HCEC 1CT (cell line): ENCODE measurements at places on chromosomes 6 and 20.

DNA sequence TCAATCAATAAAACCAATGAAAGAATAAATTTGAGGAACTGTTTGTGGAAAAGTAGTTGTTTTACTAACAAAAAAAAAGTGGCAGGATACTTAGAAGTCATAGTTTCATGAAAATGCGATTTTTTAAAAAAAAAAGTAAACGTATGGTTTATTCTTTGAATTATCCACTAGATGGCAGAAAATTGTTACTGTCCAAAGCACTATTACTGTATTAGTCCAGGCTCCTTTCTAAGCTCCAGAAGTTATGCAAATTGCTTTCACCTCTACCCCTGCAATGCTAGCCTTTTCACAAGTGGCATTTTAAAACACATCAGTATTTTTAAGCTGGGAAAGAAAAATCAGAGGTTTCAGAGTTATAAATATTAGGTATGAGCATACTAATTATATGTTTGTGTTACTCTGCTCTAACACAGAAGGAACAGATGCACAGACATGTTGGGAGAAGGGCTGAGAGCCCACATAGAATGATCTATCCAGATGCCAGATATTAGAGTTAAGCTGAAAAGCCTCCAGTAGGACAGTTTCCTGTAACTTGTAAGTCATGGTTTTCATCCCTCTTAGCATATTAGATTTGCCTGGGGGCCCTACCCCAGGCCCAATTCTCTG is 63.9 kb downstream of the FHL5 start:
- DNase-seq, result peak; percentile 56

- DNase-seq, result no peak
Measured at GRCh38 chr6:43837507-43837906, 67.5 kb downstream of the VEGFA start.

DNA sequence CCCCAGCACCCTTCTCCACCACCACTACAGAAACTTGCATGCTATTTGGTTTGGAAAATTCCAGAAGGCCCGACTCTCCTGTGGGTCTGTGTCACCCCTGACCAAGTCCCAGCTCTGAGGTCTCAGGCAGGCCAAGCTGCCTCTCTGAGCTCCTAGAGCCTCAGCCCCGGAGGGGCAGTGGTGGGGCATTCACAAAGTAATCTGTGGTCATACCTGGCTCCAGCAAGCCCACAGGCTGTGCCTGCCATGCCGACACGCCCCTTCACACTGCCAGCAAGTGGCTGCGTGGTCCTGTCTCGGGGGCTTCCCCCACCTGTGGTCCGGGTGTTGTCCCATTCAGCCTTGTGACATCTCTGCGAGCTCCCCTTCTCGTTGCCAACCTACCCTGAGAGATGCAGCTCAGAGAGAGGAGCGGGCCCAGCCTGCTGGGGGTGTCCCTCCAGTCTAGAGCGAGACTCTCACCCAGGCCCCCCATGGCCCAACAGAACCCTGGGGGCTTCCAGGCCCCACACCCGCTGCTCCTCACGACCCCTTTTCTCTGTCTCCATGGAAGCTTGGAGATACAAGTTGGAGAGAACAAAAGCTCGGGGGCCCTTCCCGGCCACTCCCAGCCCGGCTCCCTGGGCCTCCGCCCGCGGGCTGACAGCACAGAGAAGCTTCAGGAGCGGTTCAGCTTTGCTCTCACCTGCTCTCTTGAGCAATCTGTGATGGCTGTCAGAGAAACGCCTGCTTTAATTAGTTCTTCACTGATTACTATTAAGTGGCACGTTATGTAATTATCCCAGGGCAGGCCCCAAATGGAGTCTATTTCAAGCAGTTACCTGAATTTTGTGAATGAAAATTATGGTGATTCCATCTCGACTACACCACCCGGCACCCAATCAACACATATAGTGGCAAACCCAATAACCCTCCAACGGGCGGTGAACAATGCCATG is 147.7 kb upstream of the PHACTR3 start:
- DNase-seq, result no peak

- DNase-seq, result no peak
Measured at GRCh38 chr6:88449770-88450169, 283.6 kb upstream of the CNR1 start.

DNA sequence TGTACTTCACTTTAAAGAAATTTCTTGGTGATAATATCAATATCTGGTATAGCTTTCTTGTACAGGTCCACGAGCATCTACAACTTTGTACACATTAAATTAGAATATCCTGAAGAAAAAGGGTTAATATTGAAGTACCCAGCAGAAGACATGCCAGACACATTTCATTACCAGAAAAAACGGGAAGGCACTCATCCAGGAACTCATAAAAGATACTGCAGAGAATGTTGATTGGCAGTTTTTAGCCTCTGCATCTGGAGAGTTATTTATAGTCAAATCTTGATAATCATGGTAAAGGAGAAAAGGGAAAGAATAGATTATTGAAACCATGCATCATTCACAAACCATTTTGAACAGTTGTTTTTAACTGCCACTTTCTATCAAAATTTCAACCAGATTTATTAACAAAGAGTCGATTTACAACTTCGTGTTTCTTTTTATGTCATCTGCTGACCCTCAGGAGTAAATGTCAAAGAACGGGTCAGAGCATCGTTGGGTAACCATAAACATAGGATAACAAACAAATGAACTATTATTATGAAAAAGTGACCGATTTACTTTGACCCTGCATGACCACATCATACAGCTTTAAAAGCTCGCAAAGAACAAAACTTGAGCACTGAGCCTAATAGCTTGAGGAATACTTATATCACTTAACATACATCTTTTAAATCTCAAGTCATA is 229.2 kb upstream of the SGK1 start:
- no peak for DNase-seq

DNA sequence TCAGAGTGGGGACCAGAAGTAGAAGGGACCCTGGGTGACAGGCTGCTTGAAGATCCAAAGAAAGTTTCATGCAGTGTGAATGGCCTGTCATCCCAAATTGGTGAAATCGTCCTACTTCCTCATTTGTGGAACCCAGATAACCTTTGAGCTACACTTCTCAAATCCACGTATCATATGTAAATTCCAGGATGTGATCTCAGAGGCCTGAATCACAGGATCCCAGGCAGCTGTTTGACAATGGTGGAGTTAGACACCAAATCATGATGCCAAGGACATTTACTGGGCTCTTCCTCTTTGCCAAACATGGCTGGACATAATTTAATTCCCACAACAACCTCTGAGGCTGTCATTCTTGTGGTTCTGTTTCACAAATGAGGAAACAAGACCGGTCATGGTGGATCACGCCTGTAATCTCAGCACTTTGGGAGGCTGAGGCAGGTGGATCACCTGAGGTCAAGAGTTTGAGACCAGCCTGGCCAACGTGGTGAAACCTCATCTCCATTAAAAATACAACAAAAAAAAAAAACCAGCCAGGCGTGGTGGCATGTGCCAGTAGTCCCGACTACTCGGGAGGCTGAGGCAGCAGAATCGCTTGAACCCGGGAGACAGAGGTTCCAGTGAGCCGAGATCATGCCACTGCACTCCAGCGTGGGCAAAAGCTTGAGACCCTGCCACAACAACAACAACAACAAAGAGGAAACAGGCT is 39.9 kb upstream of the TTPAL start:
- no peak for DNase-seq

DNA sequence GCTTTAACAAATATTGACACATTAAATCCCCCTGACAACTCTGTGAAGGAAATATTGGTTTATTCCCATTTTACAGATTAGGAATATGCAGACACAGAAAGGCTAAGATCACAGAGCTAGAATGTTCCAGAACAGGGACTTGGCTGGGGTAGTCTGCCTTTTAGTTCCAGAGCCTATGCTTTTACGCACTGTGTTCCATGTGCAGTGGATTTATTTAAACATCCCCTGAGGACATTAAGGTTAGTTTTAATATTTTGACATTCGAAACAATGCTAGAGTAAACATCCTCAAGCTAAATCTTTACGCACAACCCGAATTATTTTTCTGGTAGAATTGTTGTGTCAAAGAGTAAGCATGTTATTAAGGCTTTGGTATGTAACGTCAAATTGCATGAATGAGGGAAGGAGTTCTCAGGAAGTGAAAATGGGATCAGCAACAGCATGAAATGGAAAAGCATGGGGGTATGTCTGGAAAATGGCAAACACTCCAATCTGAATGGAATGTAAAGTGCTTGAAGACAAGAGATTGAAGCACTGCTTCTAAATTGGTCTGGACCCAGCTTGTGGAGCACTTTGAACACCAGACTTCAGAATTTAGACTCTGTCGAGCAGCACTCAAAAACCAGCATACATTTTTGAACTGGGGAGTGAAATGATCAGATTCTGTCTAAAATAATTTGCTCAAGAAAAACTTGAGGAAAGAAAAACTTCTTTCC is 429.9 kb downstream of the CD83 start:
- no peak for DNase-seq

GRCh38 chr6:158826819-158827501 is 7.8 kb upstream of the EZR start:
- DNase-seq, result no peak

GRCh38 chr6:157454762-157455714 is 74.0 kb downstream of the ZDHHC14 start:
- no peak for DNase-seq

- no peak for DNase-seq
Measured at GRCh38 chr20:37421988-37422387, 76.0 kb downstream of the SRC start.

DNA sequence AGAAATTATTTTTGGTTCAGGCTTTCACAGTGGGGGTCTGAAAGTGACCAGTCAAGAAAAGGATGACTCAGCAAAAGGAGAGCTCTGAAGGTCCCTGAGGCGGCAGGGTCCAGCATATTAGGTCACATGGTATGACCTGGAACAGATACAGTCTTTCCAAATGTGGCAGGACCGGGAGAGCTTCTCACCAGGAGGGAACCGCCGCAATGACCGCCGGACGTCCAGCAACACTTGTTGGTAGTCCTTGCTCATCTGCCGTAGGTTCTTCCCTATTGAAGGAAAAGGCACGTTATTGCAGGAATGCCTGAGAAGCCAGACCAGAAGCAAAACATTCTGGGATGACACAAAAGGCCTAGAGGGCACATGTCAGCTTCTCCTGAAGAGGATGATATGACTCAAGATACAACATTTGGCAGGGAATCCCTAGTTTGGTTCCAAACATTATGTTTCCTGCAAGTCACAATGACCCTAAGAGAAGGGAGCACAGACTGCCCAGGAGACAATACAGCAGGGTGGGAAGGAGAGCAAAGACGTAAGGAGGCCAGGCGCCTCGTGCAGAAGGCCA is 17.4 kb downstream of the TBC1D20 start:
- no peak for DNase-seq

GRCh38 chr20:36808317-36809257 is 35.0 kb upstream of the DSN1 start:
- peak; percentile 95 for DNase-seq

- DNase-seq, result no peak
Measured at GRCh38 chr6:156659822-156660198, 117.4 kb upstream of the ARID1B start.

DNA sequence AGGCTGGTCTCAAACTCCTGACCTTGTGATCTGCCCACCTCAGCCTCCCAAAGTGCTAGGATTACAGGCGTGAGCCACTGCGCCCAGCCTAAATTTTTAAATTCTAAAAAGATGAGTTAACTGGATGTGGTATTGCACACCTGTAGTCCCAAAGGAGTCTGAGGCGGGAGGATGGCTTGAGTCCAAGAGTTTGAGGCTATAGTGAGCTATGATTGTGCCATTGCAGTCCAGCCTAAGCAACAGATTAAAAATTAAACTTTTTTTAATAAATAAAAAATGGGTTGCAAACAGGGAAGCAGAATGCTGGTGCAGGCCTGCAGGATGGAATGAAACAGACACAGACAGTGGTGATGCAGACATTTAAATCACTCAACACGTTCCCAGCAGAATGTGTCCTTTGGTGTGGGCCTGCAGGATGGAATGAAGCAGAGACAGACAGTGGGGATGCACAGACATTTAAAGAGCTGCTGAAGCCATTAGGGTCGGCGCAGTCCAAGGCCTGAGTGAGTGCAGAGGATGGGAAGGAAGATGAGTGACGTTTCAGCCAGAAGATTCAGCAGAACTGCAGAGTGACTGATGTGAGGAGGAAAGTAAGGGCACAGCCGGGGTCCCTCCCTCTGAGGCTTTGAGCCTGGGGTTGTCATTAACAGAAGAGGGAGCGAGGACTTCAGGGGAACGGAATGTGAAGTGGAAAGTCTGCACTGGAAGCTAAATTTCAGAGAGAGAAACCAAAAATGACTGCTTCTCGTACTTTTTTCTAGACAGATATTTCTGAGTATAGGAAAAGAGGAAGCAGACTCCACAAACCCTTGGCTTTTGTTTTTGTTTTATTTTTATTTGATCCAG is 117.5 kb downstream of the RIN2 start:
- no peak for DNase-seq

DNA sequence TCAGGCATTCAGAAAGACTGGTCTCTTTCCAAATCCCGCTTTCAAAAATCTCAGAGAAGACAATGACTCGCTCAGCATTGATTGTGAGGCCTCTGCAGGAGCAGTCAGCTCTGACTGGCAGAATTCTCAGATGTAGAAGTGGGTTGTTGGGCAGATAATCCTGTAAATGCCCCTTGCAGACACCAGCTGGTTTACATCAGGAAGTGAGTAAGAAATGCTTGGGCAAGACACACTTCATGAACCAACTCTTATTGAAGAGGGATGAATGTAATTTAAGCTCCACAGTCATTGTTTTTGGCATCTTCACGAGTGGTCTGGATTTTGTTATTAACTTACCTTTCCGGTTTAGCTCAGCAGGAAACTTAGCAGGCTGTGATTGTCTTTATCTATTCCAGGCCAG is 166.6 kb downstream of the PLCB4 start:
- peak; percentile 92 for DNase-seq

DNA sequence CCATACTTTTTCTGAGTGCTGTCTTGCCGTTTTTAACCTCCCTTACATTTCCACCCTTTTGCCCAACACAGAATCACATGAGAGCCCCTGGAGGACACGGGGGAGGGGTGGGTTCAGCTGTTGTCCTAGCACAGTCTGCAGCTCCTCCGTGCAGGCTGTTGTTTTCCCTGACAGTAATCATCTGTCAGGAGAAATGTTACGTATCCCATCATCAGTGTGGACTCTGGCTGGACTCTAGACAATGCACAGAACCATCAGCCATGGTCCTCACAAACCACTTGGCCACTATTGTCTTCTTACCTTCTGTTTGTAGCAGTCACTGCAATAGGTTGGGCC is 92.1 kb downstream of the RIN2 start:
- DNase-seq, result no peak

DNA sequence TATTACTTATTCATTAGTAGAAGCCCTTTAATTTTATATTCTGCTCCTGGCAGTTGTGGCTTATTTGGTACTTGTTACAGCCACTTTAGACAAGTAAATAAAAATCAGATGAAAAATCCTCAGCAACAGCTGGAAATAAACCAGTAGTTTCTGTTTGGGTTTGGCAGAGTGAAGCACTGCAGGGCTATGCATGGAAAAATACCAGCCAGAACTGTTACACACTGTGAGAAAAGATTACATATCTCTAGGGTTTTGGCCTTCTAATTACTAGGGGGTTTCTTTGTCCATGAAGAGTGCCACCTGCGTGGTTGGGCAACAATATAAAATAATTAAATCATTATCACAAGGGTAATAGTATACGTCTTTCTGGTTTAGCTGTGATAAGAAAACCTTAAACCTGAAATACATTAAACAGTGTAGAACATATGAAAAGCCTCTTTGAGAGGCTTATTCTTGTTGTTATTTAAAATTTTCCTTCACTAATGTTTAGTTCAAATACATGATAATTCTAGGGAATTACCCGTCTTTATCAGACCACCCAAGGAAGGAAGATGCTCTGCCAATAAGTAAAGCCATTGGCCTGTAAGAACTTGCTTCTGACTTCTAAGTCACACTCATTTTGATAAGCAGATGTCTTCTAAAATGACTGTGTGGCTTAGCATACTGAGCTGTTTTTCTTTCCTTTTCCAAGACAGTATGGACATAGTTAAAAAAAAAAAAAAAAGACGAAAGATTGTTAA is 320.0 kb upstream of the FLRT3 start:
- no peak for DNase-seq

GRCh38 chr6:130050230-130050629 is 31.8 kb downstream of the L3MBTL3 start:
- DNase-seq, result no peak
